ENCODE measurements at places on chromosomes 5 and 9.

DNA sequence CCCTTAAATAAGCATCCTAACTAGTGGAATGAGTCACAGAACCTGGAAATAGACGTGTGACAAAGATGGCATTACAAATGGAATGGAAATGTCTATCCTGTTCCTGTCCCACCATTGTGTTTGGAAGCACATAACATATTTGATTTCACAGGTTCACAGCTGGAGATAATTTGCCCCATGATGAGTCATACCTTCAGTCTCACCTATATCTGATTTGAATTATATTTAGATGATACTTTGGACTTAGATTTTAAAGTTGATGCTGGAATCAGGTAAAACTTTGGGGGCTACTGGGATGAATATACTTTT, 92.5 kb downstream of the CEMIP2 start:
- no peak for DNase-seq

- peak; percentile 69 for DNase-seq
Observed at GRCh38 chr5:161547738-161548486, 1.4 kb upstream of the GABRB2 start.

GRCh38 chr5:170341545-170341944, 44.0 kb upstream of the LCP2 start:
- no peak for DNase-seq

DNA sequence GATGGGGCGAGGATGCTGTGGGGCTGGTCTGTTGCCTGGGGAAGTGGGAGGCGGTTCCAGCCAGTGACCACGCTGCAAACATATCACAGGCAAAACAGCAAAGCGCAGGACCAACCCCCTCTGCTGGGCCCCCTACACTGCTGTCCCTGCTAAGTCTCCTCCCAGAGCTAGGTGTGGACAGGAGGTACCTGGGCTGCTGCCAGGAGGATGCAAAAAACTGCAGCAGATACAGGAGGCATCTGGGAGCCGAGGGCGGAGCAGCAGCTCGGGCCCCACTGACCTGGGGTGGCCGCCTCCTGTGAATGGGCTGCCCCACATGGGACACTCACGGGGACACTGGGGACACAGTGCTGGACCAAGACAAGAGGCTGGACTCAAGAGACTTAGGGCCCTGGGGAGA, 48.0 kb upstream of the PHYKPL start:
- DNase-seq = no peak
